ENCODE measurements at places on chromosomes 4 and X. TPM values are rescaled to one million over a fixed set of nuclear protein-coding genes. Genes with fewer than 3 reads are reported as not detected.

The SYN1 gene
- not detected for total RNA-seq

- DNase-seq: no peak
Measured at GRCh38 chr4:181777518-181777917, 465.7 kb upstream of the TENM3 start.

The TMEM47 gene
- total RNA-seq: not detected

The ZIC3 gene
- total RNA-seq: not detected

The ADAM29 gene
- not detected for total RNA-seq

The GLRB gene
- 0.24 TPM for total RNA-seq

GRCh38 chr4:2459589-2460349 is 9.1 kb upstream of the RNF4 start:
- no peak for DNase-seq
